ENCODE measurements at places on chromosomes 7 and 10.

DNA sequence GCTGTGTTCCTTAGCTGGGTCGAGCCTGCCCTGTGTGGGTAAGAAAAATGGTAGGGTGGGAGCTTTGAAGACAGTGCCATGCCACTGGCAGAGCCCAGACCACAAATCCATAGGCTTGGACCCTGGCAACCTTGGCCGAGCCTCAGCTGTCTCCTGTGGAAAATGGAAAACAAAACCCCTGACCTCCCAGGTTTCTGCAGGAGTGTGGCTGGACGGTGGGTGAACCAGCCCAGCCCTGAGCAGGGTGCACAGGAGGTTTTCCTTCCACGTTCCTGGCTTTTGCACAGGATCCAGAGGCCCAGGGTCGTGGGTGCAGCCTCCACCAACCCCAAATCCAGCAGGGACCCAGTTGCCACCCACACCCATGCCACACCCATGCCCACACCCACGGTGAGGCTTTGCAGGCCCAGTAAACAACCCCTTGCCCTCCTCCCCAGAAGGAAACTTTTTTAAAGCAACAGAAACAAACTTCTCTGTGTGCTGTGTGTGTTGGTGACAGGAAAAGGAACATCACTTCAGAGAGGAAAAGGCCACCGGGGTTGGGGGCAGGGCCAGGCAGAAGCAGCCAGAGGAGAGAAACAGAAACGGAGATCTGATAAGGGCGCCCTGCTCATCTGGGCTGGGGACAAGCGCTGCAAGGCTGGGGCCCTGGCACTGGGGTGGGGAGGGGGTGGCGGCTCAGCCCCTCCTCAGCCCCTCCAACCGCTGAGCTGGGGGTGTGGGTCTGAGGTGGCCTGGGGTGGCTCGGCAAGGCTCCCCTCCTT lies 20.7 kb upstream of the ZMIZ1 start:
- DNase-seq: no peak

DNA sequence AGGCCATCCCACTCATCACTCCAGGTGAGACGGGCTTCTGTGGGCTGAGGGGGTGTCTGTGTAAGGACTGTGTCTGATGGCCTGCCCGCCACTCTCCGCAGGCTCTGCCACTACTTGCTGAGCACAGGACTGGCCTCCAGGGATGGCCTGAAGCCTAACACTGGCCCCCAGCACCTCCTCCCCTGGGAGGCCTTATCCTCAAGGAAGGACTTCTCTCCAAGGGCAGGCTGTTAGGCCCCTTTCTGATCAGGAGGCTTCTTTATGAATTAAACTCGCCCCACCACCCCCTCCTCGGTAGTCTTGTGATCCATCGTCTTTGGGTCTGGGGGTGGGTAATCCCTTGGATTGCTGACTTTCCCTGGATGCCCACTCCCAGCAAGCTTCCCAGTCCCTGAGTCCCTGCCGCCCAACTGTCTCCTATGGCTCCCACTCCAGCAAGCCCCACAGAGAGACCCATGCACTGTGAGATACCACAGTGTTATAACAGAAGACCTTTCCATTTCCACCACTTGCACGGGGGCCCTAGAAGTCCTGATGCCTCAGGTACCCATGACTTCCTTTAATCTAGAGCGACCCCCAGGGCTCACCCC lies 4.7 kb downstream of the FXYD4 start:
- DNase-seq: no peak

- no peak for DNase-seq
Measured at GRCh38 chr10:81040031-81040430, 502.3 kb downstream of the SH2D4B start.

- DNase-seq: no peak
Measured at GRCh38 chr10:34505338-34505737, 309.8 kb downstream of the PARD3 start.

DNA sequence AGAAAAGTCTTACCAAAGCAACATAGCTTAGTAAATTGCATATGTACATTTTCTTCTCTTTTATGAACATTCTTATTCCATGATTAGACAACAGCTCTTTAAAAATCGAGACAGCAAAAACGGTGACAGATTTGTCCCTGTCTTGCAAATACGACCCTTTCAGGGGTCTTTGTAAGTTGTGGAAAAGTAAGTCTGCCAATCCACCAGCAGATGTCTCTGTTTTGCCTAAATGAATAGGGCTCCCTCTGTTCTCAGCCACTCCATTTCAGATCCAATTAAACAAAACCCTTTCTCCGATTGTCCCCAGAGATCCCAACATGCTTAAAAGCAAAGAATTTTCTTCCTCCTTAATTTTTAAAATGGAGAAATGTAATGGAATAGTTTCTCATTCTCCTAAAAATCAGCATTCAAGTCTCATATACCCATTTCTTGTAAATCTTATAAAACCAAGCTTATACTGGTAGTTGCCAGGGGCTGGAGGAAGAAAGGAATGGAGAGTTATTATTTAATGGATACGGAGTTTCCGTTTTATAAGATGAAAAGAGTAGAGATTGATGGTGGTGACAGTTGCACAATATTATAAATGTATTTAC lies 61.0 kb upstream of the NFE2L3 start:
- no peak for DNase-seq

- DNase-seq: no peak
Measured at GRCh38 chr7:475425-475728, 44.3 kb downstream of the PDGFA start.
